Myocyte (in vitro differentiated cells): ENCODE measurements at places on chromosomes 5 and 9. TPM values are rescaled to one million over a fixed set of nuclear protein-coding genes. Genes with fewer than 3 reads are reported as not detected.

Gene ADAMTSL2
- 4.7 and 8.1 TPM in 2 replicates for total RNA-seq

Gene SPAG8
- total RNA-seq: 3.4 TPM in 2 replicates

Gene TMEM203
- 39.2 and 48.4 TPM in 2 replicates for total RNA-seq

Gene PCDHGB5
- 0.47 and 1.4 TPM in 2 replicates for total RNA-seq

Gene ARL14EPL
- total RNA-seq: 0.35 and 0.47 TPM in 2 replicates

Gene SEC16A
- total RNA-seq: 25.3 and 26.9 TPM in 2 replicates

Gene PALM2AKAP2
- total RNA-seq: 24.1 and 26.6 TPM in 2 replicates

Gene SLC25A46
- 86.9 and 94.0 TPM in 2 replicates for total RNA-seq

Gene GABRB2
- total RNA-seq: 0.64 and 1.9 TPM in 2 replicates

Gene ZNF483
- total RNA-seq: 1.2 TPM in 2 replicates

Gene NREP
- total RNA-seq: 142 and 169 TPM in 2 replicates

Gene NANS
- total RNA-seq: 57.0 and 64.2 TPM in 2 replicates

Gene TNFSF15
- 0.05 and 0.19 TPM in 2 replicates for total RNA-seq

Gene PCDHA13
- total RNA-seq: 0.05 TPM in 1 of 2 replicates, not detected in the other

Gene WNK2
- not detected in 2 replicates for total RNA-seq

Gene SPAAR
- total RNA-seq: not detected in 2 replicates
